ENCODE measurements at places on chromosomes 11 and 22.

DNA sequence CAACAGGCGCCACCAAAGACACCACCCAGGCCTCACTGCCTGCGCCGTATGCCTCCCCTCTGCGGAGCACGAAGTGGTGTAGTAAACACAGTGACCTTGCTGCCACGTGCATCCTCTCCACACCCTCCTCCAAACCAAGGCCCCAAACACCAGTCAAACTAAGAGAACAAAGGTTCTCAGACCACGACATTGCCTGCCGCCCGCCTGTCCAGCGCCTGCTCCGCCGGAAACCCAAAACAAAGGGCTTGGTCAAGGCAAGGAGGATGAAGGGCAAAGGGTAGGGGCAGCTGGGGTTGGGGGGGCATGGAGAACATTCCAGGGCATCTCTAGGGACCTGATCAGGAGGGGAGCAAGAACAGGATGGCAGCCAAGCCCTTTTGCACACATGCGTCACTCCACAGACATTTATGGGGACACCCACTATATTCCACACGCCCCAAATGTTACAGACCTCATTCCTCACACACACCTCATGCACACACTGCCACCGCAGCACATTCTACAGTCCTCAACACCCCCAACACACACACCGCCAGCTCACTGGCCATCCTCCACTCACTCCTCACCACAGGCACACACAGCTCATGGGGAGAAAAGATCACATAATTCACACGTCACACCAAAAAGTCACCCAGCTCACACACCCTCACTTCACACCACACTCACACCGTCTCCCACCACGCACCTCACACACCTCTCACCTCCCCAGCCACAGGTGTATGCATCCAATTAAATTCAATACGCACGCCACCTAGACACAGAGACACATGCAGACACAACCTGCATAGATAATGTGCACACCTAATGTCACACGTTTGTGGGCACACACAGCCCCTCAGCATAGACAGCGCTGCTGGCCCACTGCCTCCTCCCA is 34.5 kb downstream of the PDE2A start:
- DNase-seq: no peak

DNA sequence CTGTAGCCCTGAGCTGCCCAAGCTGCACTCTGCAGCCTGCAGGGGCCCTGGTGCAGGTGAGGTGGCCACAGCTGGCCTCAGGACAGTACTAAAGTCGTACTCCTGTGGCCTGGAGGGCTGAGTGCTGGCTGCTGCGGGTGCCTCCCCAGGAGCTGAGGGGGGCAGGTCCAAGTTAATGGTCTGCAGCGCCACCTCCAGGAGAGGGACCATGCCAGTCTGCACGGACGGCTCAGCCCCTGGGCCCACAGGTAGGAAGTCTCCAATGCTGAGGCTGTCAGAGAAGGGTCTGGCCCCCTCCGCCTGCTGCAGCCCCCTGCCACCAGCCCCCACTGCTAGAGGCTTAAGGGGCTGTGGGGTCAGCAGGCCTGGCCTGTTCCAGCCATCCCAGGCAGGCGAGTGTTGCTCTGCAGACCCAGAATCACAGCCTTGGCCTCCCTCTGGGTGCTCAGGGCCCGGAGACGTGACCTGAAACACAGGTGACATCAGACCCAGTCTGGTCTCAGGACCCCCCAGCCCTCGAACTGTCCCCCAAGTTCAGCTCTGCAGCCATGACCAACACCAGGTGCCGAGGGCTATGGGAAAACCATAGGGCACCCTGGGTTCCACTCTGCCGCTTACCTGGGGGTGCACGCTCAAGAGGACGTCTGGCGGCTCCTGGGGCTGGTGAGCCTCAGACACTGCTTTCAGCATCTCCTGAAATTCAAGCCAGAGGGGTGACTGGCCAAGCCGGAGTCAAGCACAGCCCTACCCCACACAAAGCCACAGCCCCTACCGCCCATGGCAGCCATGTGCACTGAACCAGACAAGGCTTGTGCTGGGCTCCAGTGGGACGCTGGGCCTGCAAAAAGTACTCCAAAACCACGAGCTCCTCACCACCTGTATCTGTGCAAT is 20.8 kb downstream of the SELENOO start:
- no peak for DNase-seq

DNA sequence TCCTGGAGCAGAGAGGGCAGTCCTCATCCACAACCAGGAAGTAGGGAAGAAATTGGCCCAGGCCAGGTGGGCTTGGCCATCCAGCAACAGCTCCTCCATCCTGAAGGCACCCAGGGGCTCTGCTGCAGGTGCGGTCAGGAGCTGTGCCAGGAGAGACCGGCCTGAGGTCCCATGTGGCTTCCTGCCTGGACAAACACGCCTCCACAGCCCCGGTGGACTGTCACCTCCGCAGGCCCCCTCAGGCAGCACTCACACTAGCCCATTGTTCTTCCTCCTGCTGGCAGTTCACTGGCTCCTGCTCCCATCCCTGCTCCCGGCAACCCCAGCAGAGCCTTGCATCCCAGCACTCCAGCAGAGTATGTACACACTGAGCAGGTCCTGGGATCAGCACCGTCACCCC is 16.0 kb upstream of the POU2AF1 start:
- DNase-seq: no peak

- DNase-seq: no peak
These were observed 1049.1 kb downstream of the BRD1 start for GRCh38 chr22:48778308-48779195.

DNA sequence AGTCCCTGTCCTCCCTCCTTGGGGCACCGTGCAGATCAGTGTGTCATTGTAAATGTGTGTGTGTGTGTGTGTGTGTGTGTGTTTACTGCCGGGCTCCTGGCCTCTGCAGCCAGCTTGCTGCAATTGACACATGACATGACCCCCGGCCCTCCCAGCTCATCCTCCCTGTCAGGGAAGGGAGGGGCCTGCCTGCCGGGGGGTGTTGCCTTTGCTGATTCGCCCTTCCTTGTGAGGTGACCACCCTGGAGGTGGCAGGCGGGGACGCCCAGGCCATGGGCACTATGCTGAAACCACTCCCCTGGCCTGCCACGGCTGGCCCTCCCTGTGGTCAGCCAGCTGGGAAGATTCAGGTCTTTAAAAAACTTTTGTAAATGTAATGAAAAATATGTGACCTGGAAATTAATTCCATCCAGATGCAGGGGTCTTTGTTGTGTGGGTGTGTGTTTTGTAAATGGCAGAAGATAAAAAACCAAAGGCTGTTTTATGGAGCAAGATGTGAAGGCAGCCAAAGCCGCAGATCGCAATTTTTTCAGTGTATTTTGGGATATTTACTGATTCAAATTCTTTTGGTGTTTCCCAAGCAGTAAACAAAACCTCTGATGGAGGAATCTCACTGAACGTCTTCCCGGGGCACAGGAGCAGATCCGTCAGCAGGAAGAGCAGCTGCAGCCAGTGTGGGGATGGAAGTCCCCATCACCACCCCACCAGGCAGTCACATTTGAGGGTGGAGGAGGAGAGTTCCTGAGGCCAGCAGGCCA is 23.2 kb downstream of the SHISAL1 start:
- DNase-seq: no peak
